Left ventricle myocardium inferior (tissue), 1 donor: ENCODE measurements at places on chromosomes 2 and 18. TPM values are rescaled to one million over a fixed set of nuclear protein-coding genes. Genes with fewer than 3 reads are reported as not detected.

DNA sequence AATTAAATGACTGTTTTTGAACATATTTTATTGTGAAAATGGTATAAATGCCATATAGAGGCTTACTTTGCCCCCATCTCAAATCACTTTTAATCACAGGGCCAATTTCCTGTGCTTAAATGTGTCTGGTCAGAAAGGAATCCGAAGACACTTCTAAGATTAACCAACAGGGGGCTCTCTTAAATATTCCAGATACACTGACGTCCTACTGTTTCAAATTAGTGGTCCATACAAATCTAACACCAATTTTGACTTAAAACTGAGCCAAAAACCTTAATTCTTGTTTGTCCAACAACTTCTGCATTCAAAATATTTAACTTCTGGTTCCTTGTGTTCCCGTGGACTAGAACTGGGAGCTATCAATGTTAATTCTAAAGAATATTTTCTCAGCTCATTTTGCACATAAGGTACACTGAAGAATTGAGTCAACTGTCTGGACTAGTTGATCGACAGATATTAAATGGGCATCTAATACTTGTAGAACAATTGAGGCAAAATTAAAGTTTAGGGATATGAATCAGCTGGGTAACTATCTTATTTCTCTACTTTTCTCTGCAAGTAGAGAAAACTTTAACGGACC, 557.5 kb downstream of the ARHGAP15 start:
- DNase-seq = no peak

Gene PSMA8
- total RNA-seq = not detected

Gene STK16
- 19.2 TPM for total RNA-seq

DNA sequence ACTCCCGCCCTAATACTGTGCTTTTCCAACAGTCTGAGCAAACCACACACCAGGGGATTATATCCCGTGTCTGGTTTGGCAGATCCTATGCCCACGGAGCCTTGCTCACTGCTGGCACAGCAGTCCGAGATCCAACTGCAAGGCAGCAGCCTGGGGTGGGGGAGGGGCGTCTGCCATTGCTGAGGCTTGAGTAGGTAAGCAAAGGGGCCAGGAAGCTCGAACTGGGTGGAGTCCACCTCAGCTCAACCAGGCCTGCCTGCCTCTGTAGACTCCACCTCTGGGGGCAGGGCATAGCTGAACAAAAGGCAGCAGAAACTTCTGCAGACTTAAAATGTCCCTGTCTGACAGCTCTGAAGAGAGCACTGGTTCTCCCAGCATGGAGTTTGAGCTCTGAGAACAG, 44.2 kb downstream of the LNPK start:
- no peak for DNase-seq

Gene PFN4
- total RNA-seq = 0.74 TPM

Gene TMEM17
- total RNA-seq = 2.2 TPM

Gene SERPINB3
- not detected for total RNA-seq

DNA sequence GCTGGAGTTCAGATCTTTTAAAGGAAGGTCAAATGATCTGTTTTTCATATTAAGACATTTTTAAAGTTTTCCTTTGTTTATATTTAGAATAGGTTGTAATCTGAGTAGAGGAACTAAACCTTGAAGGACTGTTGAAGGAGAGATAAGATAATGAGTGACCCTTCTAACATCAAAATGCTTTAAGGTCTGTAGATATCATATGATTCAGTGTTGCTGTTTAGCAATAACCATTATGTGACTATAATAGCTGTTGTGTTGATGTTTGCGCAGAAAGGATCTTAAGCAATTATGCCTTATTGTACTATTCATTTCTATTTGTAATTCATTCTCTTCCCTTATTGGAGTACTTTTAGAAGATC, 60.0 kb downstream of the SLC16A14 start:
- no peak for DNase-seq

GRCh38 chr2:16642088-16642487, 23.5 kb downstream of the CYRIA start:
- no peak for DNase-seq

GRCh38 chr2:190469771-190470170, 61.6 kb downstream of the MFSD6 start:
- DNase-seq = no peak

DNA sequence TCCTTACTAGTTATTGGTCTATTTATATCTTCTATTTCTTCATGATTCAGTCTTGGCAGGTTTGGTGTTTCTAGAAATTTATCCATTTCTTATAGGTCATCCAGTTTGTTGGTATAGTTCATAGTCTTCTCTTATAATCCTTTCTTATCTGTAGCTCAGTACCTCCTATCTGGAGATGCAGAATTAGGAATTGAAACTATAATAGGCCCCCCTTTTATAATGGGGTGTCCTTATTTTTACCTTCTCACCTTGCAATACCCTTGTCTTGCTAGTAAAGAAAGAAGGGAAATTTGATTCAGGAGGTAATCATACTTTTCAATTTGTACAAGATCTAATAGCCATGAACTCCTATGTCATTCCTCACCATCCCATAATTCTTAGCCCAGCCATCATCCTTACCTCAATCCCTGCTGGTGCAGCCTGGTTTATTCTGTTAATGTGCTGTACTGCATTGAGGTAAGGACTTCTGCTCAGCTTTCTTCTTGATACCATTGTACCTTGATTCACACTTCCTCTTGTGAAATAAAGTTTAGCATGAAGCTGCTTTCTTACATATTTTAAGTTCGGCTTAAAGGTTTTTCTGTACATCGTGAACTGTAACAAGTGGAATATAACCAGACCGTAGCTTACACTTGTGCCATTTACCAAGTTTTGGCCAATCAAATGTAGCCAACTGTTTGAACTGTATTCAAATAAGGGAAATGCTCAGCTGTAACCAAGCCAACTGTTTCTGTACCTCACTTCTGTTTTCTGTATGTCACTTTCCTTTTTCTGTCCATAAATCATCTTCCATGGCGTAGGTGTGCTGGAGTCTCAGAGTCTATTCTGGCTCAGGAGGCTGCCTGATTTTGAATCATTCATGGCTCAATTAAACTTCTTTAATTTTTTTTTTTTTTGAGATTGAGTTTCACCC, 40.1 kb upstream of the PTH2R start:
- no peak for DNase-seq

- DNase-seq = no peak
These were observed 12.1 kb upstream of the GBX2 start for GRCh38 chr2:236180076-236180816.

Gene TWIST2
- 2.7 TPM for total RNA-seq

- DNase-seq = no peak
These were observed 6.2 kb downstream of the CCBE1 start for GRCh38 chr18:59690996-59691395.
